ENCODE measurements at places on chromosomes 7 and 10. TPM values are rescaled to one million over a fixed set of nuclear protein-coding genes. Genes with fewer than 3 reads are reported as not detected.

Gene MYL7
- not detected for total RNA-seq

Gene SFRP5
- not detected for total RNA-seq

Gene NPTX2
- not detected for total RNA-seq

Gene OGDHL
- 0.22 TPM for total RNA-seq

Gene LIPJ
- total RNA-seq, result not detected

Gene MBLAC1
- total RNA-seq, result 3.2 TPM

Gene SPDYE2
- 0.22 TPM for total RNA-seq
